MG63 (cell line): ENCODE measurements at places on chromosomes 12 and 14. TPM values are rescaled to one million over a fixed set of nuclear protein-coding genes. Genes with fewer than 3 reads are reported as not detected.
A peak's percentile ranks its signal among the peaks of the same experiment; 100 is the strongest.

HOXC10 gene
- 19.8 and 27.4 TPM in 2 replicates for total RNA-seq

GPR84 gene
- total RNA-seq = not detected in 2 replicates

FLRT2 gene
- total RNA-seq = 0.22 and 2.5 TPM in 2 replicates

EP400 gene
- 6.0 and 13.1 TPM in 2 replicates for total RNA-seq

CCDC197 gene
- not detected in 2 replicates for total RNA-seq

RASAL1 gene
- not detected in 2 replicates for total RNA-seq

GLIPR1L1 gene
- not detected in 2 replicates for total RNA-seq

DNA sequence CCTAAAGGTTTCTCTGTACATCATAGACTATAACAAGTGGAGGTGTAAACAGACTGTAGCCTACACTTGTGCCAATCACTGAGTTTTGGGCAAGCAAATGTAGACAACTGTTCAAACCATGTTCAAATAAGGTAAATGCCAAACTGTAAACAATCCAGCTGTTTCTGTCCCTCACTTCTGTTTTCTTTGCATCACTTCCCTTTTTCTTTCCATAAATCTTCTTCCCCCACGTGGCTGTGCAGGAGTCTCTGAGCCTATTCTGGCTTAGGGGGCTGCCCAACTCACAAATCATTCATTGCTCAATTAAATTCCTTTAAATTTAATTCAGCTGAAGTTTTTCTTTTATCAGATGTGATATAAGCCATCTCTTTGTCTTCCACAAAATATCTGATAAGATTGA is 65.1 kb upstream of the CPM start:
- no peak for DNase-seq

GRCh38 chr14:22884076-22884737 is 1.2 kb downstream of the REM2 start:
- DNase-seq = no peak

- no peak for DNase-seq
Observed at GRCh38 chr12:88310666-88311065, 168.6 kb downstream of the TMTC3 start.

DNA sequence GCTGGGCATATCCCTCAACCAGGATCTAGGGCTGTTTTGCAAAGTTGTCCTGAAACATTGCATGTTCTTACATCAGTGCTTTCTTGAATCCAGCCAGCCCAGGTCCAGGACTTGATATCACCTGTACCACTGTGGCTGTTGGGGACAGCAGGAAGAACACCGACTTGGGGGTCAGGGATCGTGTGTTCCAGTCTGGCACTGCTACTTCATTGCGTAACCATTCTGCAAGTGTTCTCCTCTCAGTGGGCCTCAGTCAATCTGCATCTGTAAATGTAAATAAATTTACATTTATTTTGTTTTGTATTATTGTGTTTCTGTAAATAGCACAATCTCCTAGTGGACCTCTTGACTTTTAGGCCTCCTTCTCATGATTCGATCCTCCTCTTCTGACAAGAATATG is 167.3 kb downstream of the SUDS3 start:
- no peak for DNase-seq

GRCh38 chr14:38256533-38256840 is 594 bp upstream of the CLEC14A start:
- no peak for DNase-seq

GRCh38 chr14:94396628-94397225 is 8.3 kb upstream of the SERPINA1 start:
- DNase-seq = no peak

GRCh38 chr14:65373671-65374039 is 38.9 kb upstream of the FUT8 start:
- DNase-seq = peak; percentile 3

- no peak for DNase-seq
Observed at GRCh38 chr12:7154901-7155470, 24.8 kb downstream of the CLSTN3 start.

DNA sequence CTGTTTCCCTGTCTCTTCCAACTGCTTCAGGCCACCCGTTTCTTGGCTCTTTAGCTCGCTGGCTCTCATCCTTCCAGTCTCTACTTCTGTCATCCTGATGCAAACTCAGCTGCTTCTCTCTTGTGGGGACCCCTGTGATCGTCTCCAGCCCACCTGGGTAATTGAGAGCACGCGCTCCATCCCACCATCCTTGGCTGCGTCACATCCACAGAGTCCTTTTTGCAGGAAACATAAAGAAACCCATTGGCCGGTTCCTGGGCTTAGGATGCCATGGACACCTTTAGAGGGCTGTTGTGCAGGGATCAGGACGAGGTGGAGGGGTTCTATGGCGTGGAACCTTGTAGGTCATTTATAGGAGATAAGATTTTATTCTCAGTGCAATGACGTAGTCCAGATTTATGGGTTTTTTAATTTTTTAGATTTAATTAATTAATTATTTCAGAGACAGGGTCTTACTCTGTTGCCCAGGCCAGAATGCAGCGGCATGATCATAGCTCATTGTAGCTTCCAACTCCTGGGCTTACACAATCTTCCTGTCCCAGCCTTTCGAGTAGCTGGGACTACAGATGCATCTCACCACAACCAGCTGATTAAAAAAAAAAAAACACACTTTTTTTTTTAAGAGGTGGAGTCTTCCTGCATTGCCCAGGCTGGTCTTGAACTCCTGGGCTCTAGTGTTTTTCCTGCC is 82.6 kb downstream of the CCDC92 start:
- DNase-seq = no peak

DNA sequence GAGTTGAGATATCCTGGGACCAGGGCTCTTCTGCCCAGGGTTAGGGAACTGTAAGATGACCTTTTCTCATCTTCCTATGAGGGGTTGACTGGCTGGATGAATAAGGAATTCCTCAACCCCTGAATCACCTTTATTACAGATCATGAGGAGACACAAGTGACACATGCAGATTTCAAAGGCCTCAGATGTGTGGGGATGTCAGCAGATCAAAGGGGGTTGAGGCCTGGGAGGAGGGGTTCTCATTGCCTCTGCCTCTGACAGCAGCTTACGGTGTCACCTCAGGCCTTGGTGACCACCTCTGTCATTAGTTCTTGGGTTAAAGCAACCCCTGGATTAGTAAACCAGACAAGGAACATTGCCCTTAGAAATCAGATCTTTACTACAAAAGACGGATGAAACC is 2.1 kb upstream of the KRT72 start:
- no peak for DNase-seq

DNA sequence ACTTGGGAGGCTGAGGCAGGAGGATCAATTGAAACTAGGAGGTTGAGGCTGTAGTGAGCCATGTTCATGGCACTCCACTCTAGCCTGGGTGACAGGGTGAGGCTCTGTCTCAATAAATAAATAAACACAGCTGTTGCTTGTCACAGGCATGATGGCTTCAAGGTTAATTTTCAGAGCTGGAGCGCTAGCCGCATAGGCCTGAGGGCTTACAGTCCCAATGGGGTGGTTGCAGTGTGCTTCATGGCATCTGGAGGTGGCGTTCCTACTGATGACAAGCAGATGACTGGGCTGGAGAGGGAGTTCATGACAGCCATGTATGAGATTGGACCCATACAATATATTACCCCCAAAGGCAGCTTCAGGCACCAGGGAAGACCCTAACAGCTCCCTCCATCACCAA is 1.6 kb upstream of the FMNL3 start:
- no peak for DNase-seq

DNA sequence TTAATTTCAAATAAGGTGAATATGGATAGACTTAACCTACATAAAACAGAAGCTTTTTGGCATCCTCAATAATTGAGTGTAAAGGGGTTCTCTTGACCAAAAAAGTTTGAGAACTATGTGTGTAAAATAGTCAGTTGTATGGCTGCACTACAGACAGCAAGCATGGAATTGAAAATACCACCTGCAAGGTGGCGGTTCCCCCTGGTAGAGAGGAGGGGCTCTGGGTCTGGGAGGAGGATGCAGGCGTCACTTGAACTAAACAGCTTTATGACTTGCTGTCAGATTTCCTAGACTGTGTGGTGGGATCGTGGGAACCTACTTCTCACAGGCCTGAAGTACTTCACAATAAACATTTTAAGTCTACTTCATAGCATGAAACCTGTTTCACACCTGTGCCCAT is 6.3 kb downstream of the EVL start:
- no peak for DNase-seq

DNA sequence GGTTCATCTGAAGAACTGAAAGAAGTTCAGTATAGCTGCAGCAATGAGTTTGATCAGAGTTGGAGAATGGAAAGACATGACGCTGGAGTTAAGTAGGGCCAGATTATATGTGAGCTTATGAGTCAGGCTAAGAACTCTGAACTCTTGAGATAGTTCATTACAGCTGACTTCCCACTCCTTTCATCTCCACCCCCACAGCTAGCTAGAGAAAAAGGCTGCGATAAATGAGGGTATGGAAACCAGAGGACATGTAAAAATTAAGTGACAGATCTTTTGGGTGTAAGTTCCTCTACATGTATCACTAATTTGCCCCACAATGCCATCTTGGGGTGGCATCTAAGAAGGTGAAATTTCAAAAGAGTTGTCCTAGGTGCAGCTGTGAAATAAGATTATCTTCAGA is 28.6 kb downstream of the PYM1 start:
- DNase-seq = no peak

DNA sequence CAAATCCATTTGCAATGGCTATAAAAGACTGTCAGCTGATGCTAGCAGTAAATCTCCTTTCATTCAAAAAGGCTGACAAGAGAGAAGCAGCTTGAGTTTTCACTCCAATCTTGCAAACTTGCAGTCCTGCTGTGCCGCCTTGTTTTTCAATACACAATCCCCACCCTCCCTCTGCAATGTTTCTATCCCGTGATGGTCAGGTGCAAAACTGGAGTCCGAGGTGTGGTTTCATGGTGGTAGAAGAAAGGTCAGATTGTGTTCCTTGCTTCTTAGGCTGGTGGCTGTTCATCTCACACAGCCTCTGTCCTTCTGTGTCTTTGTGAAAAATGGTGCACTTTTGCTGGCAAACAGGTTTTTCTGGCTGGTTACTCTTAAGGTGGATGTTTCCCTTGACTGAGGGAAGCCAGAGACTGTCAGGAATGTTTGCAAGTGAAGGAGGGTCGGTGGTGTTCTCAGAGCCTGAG is 27.7 kb upstream of the TBX3 start:
- no peak for DNase-seq

DNA sequence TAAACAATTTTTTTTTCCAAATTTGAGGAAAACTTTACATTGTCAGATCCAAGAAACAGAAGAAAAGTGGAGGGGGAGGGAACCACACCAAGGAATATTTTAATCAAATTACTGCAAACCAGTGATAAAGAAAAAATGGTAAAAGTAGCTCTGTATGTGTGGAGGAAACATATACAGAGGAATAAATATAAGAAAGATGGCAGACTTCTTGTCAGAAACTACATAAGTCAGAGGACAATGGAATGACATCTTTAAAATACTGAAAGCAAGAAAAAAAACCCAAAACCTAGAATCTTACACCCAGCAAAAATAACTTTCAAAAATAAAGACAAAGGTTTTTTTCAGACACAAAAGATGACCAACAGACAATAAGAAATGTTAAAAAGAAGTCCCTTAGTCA is 10.2 kb upstream of the LLPH start:
- no peak for DNase-seq

DNA sequence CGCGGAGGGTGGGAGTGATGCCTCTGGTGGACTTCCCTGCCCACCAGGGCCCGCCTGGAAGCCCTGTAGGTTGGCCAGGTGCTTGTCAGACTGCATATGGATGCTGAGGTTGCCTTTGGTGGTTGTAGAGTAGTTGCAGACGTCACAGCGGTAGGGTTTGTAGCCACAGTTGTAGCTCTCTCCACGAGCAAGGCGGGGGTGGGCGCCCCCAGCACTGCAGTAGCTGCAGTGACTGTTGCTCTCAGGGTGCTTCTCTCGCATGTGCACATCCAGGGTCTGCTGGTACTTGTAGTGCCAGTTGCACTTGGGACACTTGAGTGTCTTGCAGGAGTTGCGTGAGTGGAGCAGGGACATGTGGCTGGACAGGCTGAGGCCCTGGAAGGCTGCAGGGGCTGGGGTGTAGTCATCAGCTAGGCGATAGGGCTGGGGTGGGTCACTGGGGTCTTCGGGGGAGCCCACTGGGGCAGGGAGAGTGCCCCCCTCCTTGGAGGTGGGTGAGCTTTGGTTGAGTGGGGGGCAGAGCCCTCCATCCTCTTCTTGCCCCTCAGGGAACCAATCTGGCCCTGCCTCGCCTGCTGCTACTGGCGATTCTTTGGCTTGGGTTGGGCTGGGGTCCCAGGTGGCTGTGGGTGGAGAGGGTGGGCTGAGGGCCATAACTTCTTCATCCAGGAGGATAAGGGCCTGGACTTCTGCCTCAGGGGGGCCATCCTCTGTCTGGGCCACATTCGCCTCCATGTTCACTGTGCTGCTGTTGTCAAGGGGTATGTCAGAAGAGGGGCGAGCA is 17.7 kb downstream of the ZFHX2 start:
- DNase-seq = no peak

DNA sequence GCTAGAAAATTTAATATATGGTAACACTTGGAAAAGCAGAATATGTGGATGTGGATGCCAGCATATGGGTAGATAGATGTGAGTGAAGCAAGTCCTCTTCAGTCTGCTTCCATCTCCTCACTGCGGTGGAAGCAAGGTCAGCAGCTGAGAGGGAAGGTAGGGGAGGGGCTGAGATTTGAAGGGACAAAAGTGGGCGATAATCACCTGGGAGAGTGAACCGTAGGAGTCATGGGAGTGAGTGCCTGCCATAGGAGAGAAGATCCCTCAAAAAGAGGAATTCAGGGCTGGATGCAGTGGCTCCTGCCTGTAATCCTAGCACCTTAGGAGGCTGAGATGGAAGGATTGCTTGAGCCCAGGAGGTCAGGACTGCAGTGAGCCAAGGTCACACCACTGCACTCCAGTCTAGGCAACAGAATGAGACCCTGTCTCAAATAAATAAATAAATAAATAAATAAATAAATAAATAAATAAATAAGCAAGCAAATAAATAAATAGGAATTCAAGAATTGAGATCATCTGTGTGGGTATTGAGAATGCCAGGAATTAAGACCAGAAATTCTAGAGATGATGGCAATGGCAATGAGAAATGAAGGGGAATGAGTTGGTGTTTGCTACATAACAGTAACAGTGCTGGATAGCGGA is 123.4 kb downstream of the BICD1 start:
- no peak for DNase-seq

- no peak for DNase-seq
Observed at GRCh38 chr12:19084547-19084946, 45.0 kb upstream of the PLEKHA5 start.

DNA sequence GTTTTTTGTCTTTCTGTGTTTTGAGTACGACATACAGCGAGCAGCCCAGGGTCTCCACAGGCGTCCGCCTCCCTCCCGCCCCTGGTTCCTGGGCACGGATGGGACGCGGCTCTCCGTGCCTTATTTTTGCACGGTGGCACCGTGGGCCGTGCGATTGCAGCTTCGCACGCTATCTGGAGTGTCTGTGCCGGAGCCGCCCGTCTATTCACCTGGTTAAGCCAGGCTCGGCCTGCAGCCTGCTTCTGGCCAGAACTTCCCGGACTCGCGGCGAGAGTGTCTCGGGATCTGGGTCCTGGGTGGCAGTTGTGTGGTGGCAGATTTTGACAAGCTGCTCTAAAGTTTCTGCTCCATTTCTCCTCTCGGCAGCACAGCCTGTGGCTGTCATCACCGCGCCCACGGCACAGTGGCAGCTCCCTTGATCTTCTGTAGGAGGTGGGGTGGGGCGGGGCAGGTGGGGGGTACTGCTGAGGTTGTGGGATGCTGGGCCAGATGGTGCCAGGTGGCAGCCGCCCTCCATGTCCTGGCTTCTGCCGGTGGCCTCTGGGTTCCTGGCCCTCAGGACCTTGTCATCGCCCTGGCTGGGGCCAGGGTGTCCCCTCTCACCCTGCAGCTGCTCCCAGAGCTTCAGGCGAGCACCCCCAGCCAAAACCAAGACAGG is 2.9 kb downstream of the MMP17 start:
- no peak for DNase-seq
